Epithelial cell of umbilical artery (primary cell): ENCODE measurements at places on chromosomes 2 and 18. TPM values are rescaled to one million over a fixed set of nuclear protein-coding genes. Genes with fewer than 3 reads are reported as not detected.

The LANCL1 gene
- total RNA-seq = 20.1 and 28.0 TPM in 2 replicates

The PKDCC gene
- total RNA-seq = 12.3 and 16.6 TPM in 2 replicates

The FOXI3 gene
- total RNA-seq = not detected in 2 replicates

The ELOA2 gene
- total RNA-seq = not detected in 2 replicates

The VWA3B gene
- total RNA-seq = not detected in 2 replicates

The HJURP gene
- 23.1 and 26.0 TPM in 2 replicates for total RNA-seq

The DTNA gene
- total RNA-seq = 7.1 and 9.1 TPM in 2 replicates

The MARCHF4 gene
- total RNA-seq = 3.2 and 6.2 TPM in 2 replicates
